Iris pigment epithelial cell (primary cell): ENCODE measurements at places on chromosomes 16 and 17.

DNA sequence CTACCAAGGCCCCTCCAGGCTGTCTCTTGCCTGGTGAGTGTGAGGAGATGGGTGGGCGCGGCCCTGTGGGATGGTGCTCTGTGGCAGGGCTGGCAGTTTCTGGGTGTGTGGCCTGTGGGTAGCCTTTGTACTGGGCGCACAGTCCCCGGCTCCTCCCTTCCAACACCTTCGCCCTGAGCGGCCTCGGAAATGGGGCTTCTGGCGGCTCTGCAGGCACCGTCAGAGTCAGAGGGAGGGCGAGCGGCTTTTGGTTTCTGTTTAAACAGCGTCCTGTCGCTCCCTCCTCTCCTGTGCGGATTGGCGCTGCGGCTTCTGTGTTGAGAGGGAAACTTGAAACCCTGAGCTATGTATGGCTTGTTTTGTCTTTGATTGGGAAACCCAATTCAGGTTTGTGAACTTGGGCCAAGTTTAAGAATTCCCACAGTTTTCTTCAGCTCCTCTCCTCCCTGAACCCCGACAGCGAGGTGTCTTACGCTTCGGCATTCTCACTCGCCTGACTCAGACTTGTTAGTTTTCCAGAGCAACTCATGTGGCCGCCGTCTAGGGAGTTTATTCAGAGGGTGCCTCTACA is 8.3 kb upstream of the ZNF750 start:
- peak; percentile 78 for DNase-seq

- no peak for DNase-seq
Measured at GRCh38 chr17:27654136-27654535, 23.1 kb downstream of the LGALS9 start.

DNA sequence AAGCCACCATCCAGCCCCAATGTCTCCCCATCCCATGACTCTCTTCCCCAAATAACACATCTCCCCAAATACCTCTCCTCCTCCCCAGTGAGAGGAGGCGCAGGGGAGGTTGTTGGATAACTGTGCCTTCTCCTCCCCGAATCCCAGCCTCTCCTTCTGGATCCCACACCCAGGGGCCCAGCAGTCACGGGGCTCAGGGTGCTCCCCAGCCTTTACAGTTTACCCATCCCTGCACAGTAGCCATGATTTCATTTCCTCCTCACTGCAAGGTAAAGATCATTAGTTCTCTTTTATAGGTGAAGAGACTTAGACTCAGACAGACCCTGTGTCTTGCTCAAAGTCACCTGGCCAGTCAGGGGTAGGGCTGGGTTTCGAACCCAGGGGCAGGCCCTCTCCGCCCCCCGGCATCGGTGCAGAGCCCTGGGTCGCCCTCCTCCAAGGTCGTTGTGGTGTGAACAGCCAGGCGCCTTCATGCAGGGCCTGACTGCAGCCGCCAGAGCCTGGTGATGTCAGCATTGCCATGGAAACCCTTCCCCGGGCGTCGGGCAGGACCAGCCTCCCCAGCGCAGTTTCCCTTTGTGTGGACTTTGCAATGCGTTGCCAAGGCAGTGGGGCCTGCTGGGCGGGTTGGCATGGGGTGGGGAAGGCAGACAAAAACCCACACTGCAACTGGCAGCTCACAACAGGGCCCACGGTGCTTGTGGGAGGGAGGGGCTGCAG is 53.3 kb upstream of the TOB1 start:
- peak; percentile 79 for DNase-seq

DNA sequence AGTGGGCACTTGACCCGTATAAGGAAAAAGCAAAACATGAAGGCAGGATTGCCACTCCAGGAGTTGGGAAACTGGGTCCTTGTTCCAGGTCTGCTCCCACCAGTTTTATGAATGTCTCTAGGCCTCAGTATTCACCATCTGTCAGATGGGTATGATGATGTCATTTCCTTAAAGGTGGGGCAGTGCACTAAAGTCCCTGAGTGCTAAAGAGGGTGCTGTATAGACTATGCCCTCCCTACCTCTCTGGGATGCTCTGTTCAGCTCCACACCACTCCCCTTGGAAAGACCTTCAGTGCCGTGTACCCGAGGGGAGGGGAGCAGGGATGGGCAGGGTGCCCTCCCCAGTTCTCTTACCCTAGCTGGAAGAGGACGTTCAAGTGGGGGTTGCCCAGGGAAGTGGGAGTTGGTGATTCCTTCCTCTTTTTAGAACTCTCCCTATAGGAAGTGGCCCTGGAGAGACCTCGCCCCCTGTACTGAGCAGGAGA is 2.2 kb downstream of the LASP1 start:
- DNase-seq: no peak

DNA sequence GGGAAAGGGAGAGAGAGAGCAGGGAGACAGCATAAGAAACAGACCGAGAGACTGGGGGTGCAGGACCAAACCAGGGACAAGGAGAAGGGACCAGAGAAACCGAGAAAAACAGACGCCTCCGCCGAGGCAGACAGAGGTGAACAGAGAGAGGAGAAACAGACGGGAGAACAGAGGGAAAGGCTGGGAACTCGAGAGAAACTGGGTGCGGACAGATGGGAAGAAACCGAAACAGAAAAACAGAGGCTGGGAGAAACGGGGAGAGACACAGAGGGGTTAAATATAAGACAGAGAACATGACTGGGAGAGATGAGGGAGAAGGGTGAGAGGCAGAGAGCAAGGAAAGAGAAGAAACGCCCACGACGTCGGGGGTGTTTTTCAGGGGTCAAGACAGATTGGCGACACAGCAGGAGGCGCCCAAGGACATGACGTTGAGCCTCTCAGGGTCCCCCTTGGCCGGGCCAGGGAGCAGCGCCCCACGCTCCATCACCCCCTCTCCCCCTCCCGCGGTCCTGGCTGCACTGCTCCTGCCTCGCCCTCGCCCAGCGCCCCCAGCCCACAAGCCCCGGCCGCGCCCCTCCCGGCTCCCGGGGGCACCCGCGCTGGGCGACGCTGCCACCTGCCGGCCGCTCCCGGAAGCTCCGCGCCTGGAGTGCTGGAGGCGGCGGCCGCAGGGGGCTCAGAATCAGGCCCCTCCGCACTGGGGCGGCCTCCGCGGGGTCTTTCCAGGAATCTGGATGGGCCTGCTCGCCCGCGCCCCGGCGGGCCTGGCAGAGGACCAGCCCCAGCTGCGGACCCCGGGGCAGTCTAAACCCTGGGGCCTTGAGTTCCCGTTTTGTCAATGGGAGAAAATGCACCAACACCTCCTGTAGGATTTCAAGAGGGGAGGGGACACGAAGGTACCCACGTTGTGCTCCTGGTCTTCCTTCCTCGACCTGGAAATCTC is 1.3 kb upstream of the TMEM92 start:
- DNase-seq: no peak

- peak; percentile 80 for DNase-seq
Measured at GRCh38 chr17:36994438-36994837, 45.7 kb downstream of the AATF start.

- no peak for DNase-seq
Measured at GRCh38 chr16:48870141-48870540, 260.2 kb upstream of the N4BP1 start.

DNA sequence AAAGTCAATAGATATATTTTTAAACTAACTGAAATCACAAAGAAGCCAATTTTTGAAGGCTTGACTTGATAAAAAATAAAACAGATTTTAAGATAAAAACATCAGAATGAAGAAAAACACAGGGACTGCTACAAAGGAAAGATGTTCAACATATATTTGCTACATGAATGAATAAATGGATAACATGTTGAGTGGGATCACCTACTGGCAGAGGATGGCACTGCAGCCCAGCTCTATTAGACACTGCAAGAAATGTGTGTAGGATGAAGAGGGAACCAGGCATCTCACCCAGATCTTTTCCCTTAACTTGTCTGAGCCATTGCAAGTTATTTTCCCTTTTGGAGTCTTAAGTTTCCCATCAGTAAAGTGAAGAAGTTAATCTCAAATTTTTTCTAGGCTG is 4.2 kb downstream of the AIPL1 start:
- DNase-seq: no peak

GRCh38 chr16:69889295-69889964 is 61.7 kb upstream of the CLEC18A start:
- no peak for DNase-seq

- no peak for DNase-seq
Measured at GRCh38 chr16:85246473-85246872, 134.2 kb upstream of the CIBAR2 start.
